HT-29 (cell line): ENCODE measurements at places on chromosomes 5 and 9. TPM values are rescaled to one million over a fixed set of nuclear protein-coding genes. Genes with fewer than 3 reads are reported as not detected.

The ADAMTS16 gene
- not detected in 2 replicates for total RNA-seq

The OTULINL gene
- 7.5 and 8.6 TPM in 2 replicates for total RNA-seq

The TMEM167A gene
- 17.1 and 19.4 TPM in 2 replicates for total RNA-seq

The BAAT gene
- total RNA-seq, result 0.28 and 0.57 TPM in 2 replicates

The CNTNAP3B gene
- 1.0 and 1.3 TPM in 2 replicates for total RNA-seq

The TMEM174 gene
- not detected in 2 replicates for total RNA-seq

The FOXD4L5 gene
- total RNA-seq, result 0.05 TPM in 1 of 2 replicates, not detected in the other

The SAPCD2 gene
- total RNA-seq, result 217 and 239 TPM in 2 replicates

The CARD19 gene
- 142 and 170 TPM in 2 replicates for total RNA-seq

The SHISAL2B gene
- not detected in 2 replicates for total RNA-seq

The CCNO gene
- total RNA-seq, result 12.4 and 13.0 TPM in 2 replicates

The PRSS3 gene
- total RNA-seq, result 106 and 123 TPM in 2 replicates

The HRCT1 gene
- 4.1 and 7.7 TPM in 2 replicates for total RNA-seq

The RABEPK gene
- 26.0 and 29.1 TPM in 2 replicates for total RNA-seq

The MACIR gene
- total RNA-seq, result 9.2 and 11.2 TPM in 2 replicates

The OMD gene
- not detected in 2 replicates for total RNA-seq

The FOXD4L3 gene
- not detected in 2 replicates for total RNA-seq

The OBP2B gene
- not detected in 2 replicates for total RNA-seq

The PKD2L2 gene
- total RNA-seq, result not detected in 2 replicates

The ARL10 gene
- 0.03 TPM in 1 of 2 replicates, not detected in the other for total RNA-seq
